ENCODE measurements at places on chromosomes 16 and 17.

- no peak for DNase-seq
These were observed 37.5 kb downstream of the SPECC1 start for GRCh38 chr17:20046629-20047028.

DNA sequence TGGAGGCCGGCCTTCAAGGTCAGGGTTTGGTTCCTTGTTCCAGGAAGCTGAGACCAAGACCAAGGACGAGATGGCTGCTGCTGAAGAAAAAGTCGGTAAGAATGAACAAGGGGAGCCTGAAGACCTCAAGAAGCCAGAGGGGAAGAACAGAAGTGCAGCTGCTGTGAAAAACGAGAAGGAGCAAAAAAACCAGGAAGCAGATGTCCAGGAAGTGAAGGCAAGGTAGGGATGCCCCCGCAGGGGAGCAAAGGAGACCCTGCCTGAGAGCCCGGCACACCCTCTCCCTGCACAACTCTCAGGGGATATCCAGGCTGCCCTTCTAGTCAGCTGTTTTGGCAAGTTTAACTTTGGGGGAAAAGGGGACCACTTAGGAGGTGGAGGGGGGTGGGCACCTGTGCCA is 29.0 kb downstream of the RNF213 start:
- no peak for DNase-seq

DNA sequence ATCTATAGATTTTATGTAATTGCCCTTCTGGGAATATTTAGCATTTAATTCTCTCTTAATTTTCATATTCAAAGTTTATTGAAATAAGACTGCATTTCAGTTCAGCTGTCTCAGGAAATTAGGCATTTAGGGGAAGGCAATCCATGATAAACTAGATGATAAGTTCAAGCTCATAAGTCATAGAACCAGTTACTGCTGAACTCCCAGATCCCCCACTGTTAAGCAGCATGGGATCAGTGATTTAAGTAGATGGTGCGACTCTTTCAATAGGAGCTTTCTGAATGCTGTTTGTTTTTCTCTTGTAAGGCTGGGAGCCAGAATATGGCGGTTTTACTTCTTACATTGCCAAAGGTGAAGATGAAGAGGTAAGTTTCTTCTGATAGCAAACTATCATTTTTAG is 23.8 kb downstream of the OGFOD1 start:
- DNase-seq: no peak

DNA sequence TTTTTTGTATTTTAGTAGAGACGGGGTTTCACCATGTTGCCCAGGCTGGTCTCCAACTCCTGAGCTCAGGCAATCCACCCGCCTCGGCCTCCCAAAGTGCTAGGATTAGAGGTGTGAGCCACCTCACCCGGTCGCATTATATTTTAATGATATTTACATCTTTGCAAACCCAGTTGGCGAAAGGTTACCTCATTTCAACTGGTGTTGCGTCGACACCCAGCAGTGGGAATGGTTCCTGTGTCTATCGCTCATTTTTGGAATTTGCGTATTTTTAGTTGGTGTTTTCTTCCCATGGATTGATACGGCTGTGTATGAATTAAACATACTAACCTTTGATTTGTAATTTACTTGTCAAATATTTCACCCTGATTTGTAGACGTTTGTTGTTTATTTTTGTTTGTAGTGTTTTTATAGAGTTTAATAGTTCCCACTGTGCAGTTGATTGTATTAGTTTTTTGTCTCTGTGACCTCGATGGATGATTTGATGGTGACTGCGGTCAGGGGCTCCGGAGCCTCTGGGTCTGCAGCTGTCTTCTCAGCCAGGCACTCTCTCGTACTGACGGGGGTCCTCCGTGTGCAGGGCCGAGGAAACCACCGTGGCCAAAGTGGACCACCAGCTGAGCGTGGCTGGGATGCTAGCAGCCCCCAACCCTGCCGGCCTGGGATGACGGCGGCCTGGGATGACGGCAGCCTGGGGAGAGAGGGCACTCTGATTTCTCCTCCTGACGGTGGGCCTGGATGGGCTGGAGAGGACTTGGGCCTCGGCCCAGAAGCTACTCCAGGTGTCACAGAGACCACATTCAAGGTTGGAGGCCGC is 4.0 kb downstream of the CD7 start:
- DNase-seq: no peak

- no peak for DNase-seq
These were observed 210.0 kb upstream of the GSE1 start for GRCh38 chr16:85402910-85403692.

DNA sequence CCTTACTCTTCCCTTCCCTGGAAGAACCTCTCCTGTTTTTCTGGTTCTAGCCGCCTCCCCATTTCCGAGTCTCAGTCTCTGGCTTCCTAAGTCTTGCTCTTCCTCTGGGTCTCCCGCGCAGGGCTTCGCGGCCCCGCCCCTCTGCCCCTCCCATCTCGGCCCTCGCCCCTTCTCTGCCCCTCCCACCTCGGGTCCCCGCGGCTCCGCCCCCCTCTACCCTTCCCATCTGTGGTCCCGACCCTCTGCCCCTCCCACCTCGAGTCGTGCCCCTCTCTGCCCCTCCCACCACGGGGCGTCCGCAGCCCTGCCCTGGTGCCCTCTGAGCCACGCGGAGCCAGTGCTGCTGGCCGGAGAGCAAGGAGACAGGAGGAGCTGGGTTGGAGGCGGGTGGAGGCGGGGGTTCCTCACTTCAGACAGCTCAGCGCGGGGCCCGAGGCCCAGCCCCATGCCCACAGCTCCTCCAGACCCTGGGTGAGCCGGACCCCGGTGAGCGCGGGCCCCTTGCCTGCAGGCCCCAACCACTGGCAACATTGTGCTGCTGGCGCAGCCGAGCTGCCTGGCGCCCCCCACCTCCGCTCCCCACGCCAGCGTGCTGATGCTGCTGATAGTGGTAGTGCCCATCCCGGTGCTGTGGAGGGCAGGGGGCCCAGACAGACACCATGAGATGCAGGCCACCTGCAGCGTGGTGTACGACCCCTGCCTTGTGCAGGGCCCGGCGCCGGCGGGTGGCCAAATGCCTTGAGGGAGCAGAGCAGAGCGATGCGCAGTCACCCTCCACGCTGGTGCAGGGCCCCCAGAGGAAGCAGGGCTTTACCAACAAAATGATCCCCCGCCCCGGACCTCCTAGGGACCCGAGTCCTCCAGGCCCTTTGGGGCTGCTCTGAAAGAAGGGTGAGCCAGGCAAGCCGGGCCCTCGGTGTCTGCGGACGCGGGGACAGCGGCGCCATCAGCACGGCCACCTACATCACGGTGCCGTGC is 2115.3 kb downstream of the TP53TG3F start:
- DNase-seq: no peak

All from CD4-positive, alpha-beta T cell treated with Interleukin-6 for 4 hours (primary cell).